Nucleus accumbens (tissue), 56 donors: ENCODE measurements at places on chromosomes 7 and 10.

DNA sequence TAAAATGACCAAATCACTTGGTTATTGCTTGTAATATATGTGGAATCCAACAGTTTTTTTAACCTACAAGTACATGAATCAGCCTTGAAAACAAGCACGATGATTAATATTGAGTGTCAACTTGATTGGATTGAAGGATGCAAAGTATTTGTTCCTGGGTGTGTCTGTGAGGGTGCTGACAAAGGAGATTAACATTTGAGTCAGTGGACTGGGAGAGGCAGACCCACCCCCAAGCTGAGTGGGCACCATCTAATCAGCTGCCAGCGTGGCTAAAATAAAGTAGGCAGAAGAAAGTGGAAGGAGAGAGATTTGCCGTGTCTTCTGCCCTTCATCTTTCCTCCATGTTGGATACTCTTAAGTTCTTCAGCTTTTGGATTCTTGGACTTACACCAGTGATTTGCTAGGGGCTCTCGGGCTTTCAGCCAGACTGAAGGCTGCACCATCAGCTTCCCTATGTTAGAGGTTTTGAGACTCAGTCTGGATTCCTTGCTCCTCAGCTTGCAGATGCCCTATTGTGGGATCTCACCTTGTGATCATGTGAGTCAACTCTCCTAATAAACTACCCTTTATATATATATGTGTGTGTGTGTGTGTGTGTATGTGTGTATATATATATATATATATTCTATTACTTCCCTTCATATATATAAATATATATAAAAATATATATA is 118.4 kb upstream of the WDR11 start:
- no peak for DNase-seq

- no peak for DNase-seq
Measured at GRCh38 chr10:130631142-130632096, 495.2 kb downstream of the GLRX3 start.

- no peak for DNase-seq
Measured at GRCh38 chr10:12207114-12207513, 11.1 kb downstream of the CDC123 start.

DNA sequence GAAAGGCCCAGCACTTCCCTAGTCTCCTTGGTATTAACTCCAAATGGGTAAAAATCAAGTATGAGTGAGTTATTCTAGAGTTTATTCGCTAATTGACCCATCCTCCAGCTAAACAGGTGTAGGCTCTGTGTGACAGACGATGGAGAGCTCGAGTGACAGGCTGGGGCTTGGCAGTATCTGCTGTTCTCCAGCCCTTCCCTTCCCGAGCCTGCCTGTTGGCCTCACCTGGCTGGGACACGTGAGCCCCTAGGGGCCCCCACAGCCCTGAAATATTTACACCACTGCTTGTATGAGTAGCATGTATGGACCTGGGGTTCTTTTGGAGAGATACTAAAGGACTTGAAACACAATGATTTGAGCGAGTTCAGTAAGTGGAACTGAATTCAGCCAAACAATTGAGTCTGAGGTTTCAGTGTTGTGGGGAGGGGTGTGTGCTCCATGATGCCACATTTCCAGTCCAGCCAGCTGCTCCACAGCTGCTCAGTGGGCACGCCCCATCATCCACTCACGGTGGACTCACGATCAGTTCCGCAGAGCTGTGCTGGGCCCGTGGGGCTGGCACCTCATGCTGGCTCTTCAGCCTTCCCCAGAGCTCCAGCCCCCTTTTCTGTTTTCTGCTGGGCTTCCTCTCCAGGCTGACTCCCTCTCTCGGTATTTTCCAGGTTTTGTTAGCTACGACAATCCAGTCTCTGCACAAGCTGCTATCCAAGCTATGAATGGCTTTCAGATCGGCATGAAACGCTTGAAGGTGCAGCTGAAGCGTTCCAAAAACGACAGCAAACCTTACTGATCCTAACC is 283.0 kb downstream of the USP6NL start:
- DNase-seq, result no peak

GRCh38 chr7:93736668-93737369 is 153.7 kb downstream of the TFPI2 start:
- no peak for DNase-seq

DNA sequence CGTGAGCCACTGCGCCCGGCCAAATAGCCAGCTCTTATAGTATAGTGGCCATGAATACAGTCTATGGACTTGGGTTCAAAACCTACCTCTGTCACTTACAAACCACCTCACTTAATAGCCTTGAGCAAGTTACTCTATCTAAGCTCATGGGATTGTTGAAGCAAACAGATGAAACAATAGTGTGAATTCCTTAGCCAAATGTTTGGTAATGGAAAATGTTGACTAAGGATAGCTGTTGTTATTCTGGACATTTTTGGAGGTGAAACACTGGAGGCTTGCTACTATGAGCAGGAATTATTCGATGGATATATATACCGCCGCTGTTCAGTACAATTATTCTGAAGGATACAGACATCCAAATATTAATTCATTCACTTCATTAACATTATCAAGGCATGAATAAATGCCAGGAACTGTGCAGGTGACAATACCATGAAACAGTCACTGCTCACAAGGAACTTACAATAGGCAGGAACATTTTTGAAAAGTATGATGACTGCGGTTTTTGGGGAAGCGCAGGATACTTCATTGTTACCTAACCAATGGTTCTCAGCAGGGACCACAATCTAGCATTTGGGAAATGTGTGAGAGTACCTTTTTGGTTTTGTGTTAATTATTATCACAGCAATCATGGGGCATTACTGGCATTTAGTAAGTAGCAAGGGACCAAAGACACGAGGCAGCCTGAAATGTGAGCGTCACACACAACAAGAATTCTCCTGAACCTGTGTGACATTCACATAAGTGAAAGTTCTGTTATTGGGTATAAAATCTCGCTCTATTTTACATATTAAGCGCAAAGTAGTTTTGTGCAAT is 55.7 kb downstream of the CUBN start:
- no peak for DNase-seq

- DNase-seq, result peak; percentile 6
Measured at GRCh38 chr10:58963101-58963534, 213.3 kb upstream of the PHYHIPL start.

GRCh38 chr7:154569916-154570315 is 433.0 kb downstream of the PAXIP1 start:
- no peak for DNase-seq
